ENCODE measurements at places on chromosomes 7 and 10.
A peak's percentile ranks its signal among the peaks of the same experiment; 100 is the strongest.

- DNase-seq = no peak
Observed at GRCh38 chr7:116551692-116552091, 26.9 kb downstream of the CAV1 start.

GRCh38 chr10:7541137-7542087 is 125.4 kb downstream of the ITIH5 start:
- DNase-seq = peak; percentile 34

- DNase-seq = no peak
Observed at GRCh38 chr10:8815969-8816368, 761.5 kb downstream of the GATA3 start.

DNA sequence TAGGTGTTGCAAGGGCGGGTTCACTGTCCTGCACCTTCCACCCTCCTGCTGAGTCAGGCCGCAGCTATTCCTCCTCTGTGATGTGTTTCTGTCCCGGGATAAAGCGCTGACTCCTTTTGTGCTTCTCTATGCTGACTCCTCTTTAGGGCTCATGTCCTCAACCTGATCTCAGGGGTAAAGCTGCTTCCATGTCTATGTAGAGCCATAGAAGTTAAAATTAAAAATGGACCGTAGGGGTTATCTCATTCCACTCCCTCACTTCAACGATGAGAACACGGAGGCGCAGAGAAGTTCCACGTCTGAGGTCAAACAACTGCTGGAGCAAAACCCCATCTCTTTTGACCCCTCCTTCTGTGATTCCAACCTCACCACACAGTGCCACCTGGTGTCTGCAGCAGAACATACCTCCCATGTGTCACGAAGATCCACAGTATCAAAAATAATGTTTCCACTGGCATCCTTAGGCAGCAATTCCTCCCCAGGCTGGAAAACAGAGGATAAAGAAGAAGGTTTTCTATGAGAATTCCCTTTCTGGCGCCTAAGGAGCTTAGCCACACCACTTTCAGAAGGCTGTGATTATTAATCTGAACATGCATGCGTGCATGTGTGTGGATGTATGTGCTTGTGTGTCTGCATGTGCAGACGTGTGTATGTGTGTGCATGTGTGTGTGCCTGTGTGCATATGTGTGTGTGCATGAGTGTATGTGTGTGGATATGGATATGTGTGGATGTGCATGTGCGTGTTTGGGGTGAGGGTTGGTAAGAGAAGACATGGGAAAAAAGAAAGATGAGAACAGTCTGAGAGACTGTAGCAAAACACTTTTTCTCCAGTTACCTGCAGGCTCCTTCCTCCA is 81.2 kb upstream of the UCN3 start:
- DNase-seq = peak; percentile 69

DNA sequence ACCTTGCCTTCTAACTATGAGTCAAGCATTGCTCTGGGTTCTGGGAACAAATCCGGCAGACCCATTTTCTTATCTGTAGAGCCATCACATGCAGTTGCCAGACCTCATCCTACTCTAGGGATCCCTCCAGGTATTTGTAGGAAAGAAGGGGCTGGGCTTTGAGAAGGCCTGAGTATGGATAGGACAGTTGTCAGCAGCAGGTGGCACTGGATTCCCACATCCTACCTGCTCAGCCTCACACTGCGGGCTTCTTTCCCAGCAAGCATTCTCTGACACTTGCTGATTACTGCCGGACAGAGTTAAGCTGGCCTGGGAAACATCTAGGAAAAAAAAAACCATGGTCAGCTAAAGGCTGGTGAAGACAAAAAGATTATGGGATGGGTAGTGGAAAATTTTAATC is 224.1 kb downstream of the CCSER2 start:
- no peak for DNase-seq

DNA sequence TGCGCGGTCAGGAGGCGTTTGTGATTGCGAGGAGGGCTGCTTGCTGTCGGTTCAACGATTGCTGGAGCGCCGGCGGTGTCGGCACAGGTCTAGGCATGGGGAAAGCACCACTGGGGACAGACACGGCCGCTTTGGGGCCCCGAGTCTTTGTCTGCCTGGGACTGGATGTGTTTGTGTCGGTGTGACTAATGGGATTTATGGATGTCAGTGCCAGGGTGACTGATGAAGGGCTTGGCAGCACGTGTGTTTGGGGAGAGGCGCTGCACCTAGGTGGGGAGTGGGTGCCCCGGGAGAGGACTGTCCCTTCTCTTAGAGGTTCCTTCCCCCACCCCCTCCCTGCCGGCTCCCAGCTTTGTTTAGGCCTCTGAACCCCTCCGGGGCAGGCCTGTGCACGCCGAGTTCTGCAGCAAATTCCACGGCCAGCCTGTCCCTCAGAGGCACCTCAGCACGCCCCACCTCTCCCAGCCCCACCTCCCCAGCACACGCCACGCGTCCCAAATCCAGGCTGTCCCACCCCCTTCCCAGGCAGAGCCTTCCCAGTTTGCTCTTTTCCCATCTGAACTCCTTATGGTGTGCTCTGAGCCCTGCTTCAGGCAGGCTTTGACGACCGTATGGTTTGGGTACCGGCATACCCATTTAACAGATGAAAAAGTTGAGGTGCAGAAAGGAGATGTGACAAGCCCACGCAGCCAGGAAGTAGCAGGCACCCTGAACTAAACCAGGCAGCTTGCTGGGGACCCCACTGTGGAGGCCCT is 6.4 kb upstream of the TNRC18 start:
- DNase-seq = peak; percentile 62

- DNase-seq = no peak
Observed at GRCh38 chr10:100357059-100357858, 10.2 kb downstream of the SCD start.

GRCh38 chr7:27244488-27245123 is 2.0 kb downstream of the EVX1 start:
- no peak for DNase-seq

- peak; percentile 67 for DNase-seq
Observed at GRCh38 chr10:93993782-93994437, at the start of gene PLCE1. Gene PLCE1, plus strand, starts transcription at chr10:93993931. Its CDS starts 37,116 bp downstream, at chr10:94031047.

DNA sequence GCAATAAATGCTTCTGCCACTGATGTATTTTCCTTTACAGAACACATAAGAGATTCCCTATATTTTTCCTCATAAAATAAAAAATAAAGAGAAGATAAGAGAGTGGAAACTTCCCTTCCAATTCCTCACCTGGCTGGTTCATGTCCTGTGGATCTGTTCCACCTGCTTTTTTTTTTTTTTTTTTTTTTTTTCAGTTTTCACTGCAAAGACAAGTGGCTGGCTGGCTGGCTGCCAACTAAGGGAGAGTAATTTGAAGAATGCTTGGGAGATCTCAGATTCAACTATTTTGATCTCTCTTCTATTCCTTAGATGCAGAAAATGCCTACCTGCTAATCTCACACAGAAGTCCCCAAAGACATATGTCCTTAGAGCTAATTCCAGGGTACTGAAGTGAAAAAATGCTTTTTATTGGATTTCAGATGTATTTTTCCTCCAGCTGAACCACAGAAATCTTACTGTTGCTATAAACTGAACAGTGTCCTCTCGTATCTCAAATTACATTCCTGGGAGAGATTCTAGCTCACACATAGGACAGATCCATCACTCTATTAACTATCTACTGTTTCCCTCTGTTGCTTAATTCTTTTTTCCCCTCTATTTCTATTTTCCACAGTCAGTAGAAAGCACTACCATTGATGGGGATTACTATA is 120.8 kb downstream of the NRCAM start:
- DNase-seq = no peak

- no peak for DNase-seq
Observed at GRCh38 chr7:150502519-150502918, 12.2 kb upstream of the GIMAP7 start.

GRCh38 chr7:103632005-103632639 is 186.1 kb upstream of the SLC26A5 start:
- no peak for DNase-seq

- no peak for DNase-seq
Observed at GRCh38 chr10:21547246-21547645, 13.2 kb downstream of the MLLT10 start.

DNA sequence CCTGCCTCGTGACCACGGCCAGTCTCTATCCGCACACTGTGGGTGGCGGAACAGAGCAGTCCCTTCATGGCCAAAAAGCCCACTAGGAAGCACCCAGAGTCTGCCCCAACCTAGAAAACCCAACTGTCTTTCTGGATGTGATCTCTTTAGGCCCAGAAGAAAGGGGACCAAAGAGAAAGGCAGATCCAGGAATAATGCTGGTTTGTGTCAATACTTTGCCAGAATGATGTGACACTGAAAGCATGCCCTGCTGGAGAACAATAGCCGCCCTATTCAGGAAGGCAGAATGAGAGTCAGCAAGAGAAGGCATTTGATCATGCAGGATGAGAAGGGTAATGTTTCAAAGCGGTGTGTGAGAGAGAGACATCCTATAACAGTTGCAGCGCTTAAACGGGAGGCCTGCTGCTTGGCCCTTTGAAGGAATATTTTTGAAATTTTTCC is 274.7 kb downstream of the USP6NL start:
- DNase-seq = no peak

DNA sequence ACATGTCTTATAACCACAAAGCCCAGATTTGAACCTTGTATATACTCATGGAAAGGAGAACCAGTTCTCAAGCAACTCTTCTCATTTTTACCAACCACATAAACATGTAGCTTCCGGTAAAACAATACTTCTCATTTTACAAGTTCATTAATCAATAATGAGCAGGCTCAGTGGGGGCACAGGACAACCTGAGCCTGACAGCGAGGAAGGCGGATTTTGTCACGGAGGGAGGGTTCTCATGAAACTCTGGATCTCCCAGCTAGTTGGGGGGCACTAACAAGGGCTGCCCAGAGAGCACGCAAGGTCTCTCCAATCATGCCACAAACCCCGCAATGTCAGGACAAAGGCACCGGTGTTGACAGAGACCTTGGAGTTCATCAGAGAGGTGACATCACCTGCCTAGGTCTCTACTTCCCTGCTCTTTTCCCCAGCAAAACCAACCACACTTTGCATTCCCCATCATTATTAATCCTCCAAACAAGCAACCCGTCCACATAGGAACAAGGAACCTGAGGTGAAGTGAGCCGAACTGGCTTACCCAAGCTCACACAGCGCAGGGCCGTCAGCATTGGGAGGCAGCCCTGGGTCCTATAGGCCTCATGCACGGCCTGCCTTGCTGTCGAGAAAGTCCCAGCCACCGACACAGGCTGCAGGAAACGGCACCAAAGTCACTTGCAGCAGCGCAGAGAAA is 192.1 kb upstream of the KLF14 start:
- DNase-seq = no peak

GRCh38 chr7:154503962-154504550 is 451.9 kb downstream of the DPP6 start:
- peak; percentile 12 for DNase-seq

GRCh38 chr10:71158902-71159301 is 53.5 kb upstream of the UNC5B start:
- DNase-seq = no peak

DNA sequence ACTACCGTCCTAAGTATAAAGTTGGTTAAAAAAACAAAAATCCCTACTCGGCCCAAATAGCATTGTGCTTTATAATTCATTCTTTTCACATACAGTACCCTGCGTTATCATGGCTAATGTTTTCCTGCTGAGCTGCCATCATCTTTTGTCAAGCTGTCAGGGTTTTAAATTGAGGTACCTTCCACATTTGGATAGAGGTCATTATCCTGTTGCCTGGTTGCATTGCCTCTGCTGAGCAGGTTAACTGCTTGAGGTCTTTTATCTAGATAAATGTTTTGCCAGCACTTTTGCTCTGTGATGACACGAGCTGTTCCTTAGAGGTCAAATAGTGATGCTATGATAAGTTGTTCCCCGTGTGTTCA is 94.4 kb upstream of the FZD1 start:
- no peak for DNase-seq

DNA sequence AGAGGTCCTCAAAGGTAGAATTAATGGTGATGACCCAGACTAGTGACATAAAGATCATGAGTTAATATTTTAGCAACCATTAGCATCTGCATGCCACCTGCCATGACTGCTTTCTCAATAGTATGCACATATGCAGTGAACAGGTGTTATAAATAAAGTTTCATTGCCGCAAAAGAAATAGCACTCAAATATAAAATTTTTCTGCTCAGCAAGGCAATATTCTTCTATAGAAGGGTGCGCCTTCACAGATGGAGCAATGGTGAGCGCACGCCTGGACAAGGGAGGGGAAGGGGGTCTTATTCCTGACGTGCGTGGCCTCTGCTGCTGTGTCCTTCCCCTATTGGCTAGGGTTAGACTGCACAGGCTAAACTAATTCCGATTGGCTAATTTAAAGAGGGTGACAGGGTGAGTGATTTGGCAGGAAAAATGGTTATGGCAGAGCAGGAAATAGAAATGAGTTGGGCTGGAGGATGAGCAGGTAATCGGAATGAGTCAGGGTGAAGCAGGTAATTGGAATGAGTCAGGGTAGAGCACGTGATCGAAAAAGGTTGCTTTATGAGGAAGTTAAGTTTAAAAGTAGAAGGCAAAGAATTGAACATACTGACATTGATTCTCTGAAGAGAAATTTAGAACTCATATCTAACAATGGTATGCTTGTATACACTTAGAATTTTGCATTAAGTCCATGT is 24.7 kb upstream of the TRIM24 start:
- DNase-seq = no peak

DNA sequence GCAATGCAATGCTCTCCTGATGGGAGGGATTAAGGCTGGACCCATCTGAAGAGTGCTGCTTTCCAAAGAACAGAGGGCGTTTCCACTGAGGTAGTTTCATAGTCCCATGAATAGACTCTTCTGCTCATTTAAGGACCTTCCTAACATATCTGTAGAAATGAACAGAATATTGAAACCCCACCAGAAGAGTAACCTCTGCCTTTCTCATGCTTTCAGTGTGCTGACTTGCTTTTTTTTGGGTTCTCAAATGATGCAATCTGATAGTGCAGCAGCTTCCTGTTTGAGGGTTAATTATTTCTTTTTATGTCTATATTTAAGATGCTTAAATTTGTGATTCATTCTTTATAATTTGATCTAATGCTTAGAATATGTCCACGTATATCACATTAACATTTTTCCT is 82.2 kb downstream of the GATA3 start:
- no peak for DNase-seq

DNA sequence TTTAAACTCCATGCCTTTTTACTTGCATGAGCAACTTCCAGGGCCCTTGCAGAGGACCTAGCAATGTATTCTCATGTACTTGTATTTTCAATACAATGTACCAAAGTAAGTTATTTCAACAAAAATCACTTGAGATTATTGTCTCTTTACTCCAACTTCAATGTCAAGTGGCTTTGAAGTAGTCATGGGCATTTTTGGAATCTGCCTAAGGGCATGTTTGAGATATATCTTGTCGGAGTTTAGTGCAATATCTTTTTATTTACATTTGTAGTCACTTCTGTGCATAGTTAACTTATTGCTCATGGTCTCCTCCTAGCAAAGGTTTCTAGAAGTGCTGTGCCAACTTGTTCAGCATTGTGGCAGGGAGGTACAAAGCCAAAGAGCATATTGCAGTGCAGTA is 508.7 kb upstream of the SEMA3D start:
- peak; percentile 10 for DNase-seq

GRCh38 chr7:38428041-38428440 is 154.6 kb upstream of the TARP start:
- peak; percentile 25 for DNase-seq

- DNase-seq = no peak
Observed at GRCh38 chr10:102624751-102625645, 19.3 kb upstream of the TRIM8 start.

Measured in AG08395 (cell line).